ENCODE measurements at places on chromosomes 2 and 18. TPM values are rescaled to one million over a fixed set of nuclear protein-coding genes. Genes with fewer than 3 reads are reported as not detected.

DNA sequence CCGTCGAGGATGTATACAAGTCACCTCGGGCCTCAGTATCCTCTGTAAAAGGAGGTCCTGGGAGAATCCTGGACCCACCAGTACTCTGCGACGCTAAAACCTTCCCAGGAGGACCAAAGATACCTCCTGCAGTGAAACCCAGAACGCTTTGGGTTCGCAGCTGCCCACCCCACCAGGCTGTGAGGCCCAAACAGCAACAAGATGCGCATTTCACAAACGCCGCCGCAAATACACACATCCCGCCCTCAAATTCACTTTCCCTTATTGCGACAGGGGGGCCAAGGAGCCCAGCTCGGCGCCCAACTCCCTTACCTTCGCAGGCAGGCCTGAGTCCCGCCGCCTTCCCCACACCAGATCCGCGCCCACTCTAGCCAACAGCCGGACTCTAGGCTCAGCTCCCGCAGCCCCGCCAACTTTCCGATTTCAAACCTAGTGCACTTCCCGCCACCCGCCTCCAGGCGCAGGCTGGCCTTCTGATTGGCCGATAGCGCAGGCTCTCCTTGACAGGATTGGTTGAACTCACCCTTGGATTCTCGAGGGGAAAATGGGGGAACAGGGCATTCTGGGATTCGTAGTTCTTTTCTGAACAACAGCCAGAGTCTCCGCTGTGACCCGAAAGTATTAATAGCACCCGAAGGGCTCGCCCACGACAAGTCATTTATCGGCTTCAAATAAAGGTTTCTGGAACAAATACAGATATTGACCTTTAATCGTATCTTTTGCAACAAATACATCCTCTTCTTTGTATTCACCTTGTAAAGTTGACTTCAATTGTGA lies at the start of gene SPC25:
SPC25 (minus strand) TSS at position 425 of the 777 bp plus-strand sequence. CDS start 911 bp downstream, outside the sequence.
- peak; percentile 41 for DNase-seq

DNA sequence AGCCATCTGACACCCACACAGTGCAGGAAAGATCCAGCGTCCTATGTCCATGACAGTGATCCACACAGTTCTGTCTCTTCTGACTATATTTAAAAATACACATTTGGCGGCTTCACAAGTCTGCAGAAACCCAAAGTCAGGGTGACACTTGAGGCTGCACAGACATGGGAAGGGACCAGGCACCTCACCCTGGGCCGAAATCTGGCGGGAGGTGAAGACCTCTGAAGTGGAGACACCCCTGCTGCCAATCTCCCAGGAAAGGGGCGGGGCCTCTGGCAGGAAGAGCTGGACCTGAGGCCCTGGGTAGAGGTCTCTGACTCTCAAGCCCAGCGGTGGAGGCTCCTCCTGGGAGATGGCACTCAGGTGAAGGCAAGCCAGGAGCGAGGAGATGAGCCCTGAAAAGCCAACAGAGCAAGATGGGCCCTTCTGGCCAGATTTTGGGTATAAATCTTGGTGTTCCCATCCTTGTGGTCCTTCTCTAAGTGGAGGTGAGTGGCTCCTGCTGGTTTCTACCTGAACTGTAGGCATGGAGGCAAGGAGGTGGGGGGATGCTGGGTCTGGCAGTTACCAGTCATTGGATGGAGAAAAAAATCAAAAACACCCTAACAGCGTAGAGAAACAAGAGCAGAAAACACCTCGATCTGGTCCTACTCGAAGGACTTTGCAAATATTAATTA lies 248.4 kb downstream of the HDAC4 start:
- DNase-seq = no peak

- DNase-seq = no peak
These were observed 29.2 kb downstream of the UNC50 start for GRCh38 chr2:98637401-98638147.

GNLY gene
- polyA plus RNA-seq = not detected

COLEC12 gene
- polyA plus RNA-seq = 55.1 TPM

- DNase-seq = no peak
These were observed 1.1 kb upstream of the RNU4ATAC start for GRCh38 chr2:121529439-121530211.

DNA sequence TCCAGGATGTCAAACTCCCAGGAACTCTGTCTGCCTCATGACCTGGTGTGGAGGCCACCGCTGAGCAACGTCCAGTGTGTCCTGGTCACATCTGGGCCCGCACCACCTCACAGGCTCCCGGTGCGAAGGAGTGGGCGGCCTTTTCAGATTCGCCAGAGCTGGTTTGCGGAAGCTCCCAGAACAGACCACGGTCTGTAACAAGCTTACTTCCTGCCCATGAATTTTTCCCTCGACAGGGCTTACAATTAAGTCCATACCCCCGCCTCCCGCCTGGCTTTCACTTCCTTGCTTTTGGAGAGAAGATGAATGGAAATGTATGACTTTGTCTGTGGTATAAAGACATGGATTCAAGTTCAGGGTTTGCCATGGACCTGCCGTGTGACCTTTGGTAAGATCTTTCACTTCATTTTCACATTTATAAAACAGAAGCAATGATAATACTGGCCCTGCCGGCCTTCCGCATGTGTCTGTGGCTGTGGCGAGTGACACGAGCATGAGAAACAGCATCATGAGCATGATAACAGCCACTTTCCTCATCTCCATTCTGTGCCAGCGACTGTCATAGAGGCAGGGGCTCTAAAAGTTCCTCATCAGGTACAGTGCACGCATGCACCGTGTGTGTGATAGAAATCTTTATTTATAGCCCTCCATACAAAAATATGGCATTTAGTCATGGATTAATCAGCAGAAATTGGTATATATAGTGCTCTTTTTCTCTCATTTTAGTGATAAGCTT lies 31.0 kb upstream of the KCNF1 start:
- no peak for DNase-seq

GRCh38 chr18:78364388-78364960 lies 615.1 kb upstream of the SALL3 start:
- no peak for DNase-seq

DNA sequence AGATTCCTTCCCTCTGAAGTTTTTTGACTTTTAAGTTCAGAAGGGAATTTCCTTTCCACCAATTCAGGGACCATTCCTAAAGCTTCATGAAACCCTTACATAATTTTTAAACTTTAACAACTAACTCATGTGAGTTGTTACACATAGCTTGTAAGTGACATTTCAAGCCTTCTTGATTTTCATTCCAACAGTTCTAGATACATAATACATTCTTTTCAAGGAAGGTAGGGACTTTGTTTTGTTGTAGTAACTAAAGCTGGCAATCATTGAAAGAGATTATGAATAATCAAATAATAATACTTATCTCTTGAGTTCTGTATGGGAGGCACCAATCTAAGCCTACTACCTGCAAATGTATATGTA lies 45.4 kb downstream of the SETBP1 start:
- DNase-seq = no peak

TEX44 gene
- polyA plus RNA-seq = not detected

DNA sequence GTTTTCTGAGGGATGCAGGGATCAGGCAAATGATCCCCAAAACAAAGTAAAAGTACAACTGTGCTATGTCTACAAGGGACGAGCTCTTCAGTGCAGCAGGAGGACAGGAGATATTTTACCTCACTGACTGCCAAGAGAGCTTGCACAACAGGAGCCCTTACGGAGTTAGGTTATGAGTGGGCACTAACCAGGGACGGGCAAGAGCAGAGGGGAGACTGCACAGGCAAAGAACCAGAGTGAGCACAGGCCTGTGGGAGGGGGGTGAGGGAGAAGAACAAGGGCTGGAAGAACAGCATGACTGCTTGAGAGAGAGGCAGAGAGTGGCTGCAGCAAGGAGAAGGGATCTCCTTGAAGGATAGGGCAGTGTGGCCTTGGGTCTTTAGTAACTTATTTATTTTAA lies 101.1 kb upstream of the PID1 start:
- no peak for DNase-seq

- DNase-seq = no peak
These were observed 12.2 kb downstream of the CAPG start for GRCh38 chr2:85397925-85398331.

PPP3R1 gene
- polyA plus RNA-seq = 5.2 TPM

GRCh38 chr2:22957446-22957845 lies 427.5 kb upstream of the KLHL29 start:
- no peak for DNase-seq

- DNase-seq = no peak
These were observed 615 bp downstream of the ADNP2 start for GRCh38 chr18:80109676-80110078.

- no peak for DNase-seq
These were observed 456.7 kb upstream of the HS6ST1 start for GRCh38 chr2:128775217-128775913.

GRCh38 chr2:212766921-212767320 lies 228.3 kb upstream of the ERBB4 start:
- DNase-seq = no peak

CAPN14 gene
- 0.10 TPM for polyA plus RNA-seq

ESCO1 gene
- 5.0 TPM for polyA plus RNA-seq

DNA sequence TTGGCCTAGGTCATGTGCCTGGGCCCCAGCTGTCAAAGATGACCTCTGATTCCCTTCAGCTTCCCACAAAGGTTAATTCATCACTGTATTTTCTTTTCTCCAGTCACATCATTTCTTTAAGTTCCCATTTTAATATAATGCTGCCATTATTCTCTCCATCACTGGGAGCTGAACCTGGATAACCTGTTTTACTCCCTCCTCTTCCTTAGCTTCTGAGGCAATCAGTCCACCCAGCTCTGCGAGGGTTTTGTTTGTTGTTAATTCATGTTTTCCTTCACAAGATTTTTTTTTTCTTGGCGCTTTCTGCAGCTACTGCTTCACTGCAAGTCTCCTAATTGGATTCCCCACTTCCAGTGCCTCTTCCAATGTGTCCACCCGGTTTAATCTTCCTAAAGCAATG lies 5.1 kb upstream of the EML4 start:
- DNase-seq = no peak

GRCh38 chr2:157442191-157442590 lies 1.7 kb downstream of the CYTIP start:
- no peak for DNase-seq

GRCh38 chr2:158142568-158143332 lies 41.1 kb downstream of the UPP2 start:
- DNase-seq = no peak

- DNase-seq = no peak
These were observed 7.3 kb upstream of the SETBP1 start for GRCh38 chr18:44673256-44673880.

DNA sequence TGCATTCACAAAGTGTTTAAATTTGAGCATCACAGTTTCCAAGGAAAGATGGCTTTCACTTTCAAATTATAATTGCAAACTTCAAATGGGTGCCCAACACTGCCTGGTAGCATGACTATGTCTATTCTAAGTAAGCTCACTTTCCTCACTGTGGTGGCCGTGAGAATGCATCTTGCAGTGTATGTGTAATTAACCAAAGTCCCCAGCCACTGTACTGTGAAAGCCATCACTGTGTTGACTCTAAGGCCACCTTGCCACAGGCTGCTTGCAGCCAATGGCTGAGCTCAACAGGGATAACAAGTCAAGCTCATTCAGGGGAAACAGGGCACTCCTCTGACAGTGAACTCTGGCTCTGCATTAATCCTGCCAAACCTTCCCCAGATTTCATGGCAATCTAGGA lies 43.3 kb upstream of the LGALSL start:
- DNase-seq = no peak

NAT8 gene
- not detected for polyA plus RNA-seq

- no peak for DNase-seq
These were observed 25.4 kb downstream of the SLC40A1 start for GRCh38 chr2:189555232-189555631.

SLC30A3 gene
- 0.06 TPM for polyA plus RNA-seq

DNA sequence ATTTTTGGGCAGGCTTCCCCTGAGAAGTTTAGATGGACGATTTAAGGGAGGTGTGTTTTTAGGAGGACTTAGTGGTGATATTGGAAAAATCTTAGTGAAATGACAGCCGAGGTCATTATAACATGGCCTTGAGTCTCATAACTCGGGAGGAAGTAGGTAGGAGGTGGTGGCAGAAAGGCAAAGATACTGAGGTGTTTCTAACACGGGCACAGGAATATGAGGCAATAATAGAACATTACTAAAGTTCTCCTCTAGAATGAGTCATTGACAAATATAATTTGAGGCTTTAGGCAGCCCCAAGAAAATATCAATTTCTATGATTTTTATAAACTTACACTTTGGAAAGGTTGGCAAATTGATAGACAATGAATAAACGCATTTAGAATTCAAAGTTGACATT lies 146.1 kb upstream of the ZEB2 start:
- no peak for DNase-seq

IL1R2 gene
- polyA plus RNA-seq = not detected

GRCh38 chr2:178514664-178515063 lies 34.4 kb downstream of the PLEKHA3 start:
- DNase-seq = no peak

DNA sequence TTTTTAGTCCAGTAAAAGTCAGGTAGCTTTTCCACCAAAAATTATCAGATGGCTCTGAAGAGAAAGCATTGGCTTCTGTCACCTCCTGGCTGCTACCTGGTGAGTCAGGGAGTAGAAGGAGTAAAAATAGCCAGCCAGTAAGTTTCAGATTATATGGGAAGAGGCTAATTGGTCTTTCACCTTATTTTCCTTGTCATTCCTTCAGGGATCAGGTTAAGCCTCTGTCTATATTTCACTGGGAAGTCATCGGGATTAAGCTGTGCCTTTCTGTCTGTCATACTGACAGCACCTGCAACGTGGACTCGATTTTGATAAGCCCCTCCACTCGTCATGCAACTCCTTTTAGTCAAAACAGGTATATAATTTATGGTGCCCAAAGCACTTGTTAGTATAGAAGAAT lies 380.7 kb upstream of the CELF4 start:
- no peak for DNase-seq
